ENCODE measurements at places on chromosomes 2 and 18. TPM values are rescaled to one million over a fixed set of nuclear protein-coding genes. Genes with fewer than 3 reads are reported as not detected.

The BOLL gene
- total RNA-seq, result not detected

The C2orf78 gene
- not detected for total RNA-seq

The TMEM182 gene
- total RNA-seq, result 4.0 TPM

DNA sequence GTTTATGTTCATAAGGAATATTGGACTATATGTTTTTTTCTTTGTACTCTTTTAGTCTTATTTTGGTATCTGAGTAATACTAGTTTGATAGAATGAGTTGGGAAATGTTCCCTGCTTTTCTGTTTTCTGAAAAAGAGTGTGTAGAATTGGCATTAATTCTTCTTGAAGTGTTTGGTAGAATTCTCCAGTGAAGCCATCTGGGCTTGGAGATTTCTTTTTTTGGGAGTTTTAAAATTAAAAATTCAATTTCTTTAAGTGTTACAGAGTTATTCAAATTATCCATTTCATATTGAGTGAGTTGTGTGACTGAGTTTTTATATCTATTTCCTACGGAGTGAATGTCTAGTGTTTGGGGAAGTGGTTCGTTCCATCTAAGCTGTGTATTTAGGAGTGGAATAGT is 80.6 kb upstream of the HS6ST1 start:
- DNase-seq, result no peak

- DNase-seq, result no peak
Measured at GRCh38 chr2:173264603-173265366, 89.9 kb upstream of the CDCA7 start.

The ANKRD23 gene
- total RNA-seq, result 1.0 TPM

DNA sequence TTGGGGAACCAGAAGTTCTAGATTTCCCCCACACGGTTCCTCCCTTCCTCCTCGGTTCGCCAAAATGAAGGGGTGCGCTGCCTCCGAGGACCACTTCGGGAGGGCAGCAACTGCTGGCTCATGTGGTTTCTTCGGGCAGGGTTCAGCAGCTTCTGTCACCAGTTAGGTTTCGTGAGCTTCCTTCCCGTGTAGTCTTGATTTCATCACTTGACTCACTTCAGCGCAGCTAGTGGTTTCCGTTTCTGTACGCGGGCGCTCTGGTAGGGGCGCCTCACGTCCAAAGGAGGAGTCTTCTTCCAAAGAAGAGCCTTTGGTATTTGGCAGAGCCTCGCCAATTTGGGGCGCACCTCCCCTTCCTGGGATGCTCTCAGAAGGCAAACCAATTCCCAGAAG is 485 bp upstream of the GALNT3 start:
- DNase-seq, result peak; percentile 46

- DNase-seq, result no peak
Measured at GRCh38 chr2:100242891-100243619, 79.2 kb downstream of the LONRF2 start.

The LONRF2 gene
- not detected for total RNA-seq

DNA sequence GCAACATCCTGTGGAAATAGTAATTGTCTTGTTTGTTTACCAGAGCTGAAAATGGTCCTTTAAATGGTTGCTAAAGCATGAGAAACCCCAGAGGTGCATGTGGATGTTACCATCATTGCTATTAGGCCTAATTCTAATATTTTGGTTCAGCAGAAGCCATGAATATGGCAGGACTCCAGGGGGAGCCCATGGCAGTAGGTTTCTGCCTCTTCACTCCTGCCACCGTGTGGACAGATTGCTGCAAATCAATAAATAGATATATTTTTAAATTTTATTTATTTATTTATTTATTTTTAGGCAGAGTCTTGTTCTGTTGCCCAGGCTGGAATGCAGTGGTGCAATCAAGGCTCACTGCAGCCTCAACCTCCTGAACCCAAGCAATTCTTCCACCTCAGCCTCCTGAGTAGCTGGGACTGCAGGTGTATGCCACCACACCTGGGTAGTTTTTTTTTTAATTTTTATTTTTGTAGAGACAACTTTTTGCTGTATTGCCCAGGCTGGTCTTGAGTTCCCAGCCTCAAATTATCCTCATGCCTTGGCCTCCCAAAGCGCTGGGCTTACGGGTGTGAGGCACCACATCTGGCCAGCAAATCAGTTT is 54.9 kb upstream of the CAPN13 start:
- peak; percentile 59 for DNase-seq

DNA sequence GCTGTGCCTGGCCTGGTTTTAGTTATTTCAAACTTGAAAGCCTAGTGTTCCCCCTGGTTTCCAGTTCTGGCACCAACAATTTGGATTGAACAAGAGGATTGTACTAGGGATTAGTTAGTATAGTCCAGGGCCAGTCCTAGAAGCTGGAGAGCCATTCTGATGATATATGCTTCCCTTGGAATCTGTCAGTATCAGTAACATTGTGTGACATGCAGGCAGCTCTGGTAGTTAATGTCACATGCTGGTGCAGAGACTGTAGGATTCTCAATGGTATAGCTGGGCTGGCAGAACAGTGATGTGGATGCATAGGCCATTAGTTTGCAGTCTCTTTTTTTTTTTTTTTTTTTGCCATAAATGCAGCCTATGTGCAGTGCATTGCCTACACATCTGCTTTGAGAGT is 3.6 kb downstream of the MGAT5 start:
- no peak for DNase-seq

DNA sequence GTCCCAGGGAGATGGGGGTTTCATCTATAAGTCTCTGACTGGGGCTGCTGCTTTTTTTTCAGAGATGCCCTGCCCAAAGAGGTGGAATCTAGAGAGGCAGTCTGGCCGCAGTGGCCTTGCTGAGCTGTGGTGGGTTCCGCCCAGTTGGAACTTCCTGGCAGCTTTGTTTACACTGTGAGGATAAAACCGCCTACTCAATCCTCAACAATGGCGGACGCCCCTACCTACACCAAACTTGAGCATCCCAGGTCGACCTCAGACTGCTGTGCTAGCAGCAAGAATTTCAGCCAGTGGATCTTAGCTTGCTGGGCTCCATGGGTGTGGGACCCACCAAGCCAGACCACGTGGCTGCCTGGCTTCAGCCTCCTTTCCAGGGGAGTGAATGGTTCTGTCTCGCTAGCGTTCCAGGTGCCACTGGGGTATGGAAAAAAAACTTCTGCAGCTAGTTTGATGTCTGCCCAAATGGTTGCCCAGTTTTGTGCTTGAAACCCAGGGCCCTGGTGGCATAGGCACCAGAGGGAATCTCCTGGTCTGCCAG is 152.6 kb upstream of the CYP26B1 start:
- DNase-seq, result no peak

DNA sequence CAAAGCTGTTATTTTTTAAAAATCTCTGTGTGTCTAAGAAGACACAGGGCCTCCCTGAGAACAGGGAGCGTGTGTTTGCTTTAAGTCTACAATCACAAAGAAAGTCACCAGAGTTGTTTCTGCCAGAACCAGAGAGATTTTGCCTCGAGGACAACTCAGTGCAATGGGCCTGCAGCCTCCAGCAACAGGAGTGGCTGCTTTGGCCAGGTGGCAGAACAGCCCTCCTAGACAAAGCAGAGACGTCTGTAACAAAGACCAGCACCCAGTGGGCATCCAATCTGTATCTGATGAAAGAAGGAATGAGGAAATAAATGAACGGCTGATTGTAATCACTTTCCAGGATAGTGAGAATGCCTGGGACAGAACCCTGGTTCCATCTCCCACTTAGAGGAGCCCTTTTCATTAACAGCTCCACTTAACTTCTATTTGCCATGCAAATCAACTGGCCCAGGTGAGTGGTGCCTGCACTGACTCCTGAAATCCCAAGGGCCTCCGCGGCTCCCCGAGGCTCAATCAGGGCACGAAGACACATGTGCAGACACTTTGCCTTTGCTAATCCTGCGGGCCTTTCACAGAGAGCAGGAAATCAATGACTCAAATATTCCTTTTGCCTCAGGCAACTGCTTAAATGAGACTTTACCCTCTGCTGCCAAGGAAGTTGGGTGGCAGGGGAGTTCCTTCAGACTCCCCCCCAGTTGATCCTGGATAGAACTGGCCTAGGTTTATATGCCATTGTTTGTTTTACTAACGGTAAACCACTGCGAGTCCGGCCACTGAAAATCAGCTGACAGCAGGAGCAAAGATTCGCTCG is 146.5 kb downstream of the CABLES1 start:
- DNase-seq, result no peak

DNA sequence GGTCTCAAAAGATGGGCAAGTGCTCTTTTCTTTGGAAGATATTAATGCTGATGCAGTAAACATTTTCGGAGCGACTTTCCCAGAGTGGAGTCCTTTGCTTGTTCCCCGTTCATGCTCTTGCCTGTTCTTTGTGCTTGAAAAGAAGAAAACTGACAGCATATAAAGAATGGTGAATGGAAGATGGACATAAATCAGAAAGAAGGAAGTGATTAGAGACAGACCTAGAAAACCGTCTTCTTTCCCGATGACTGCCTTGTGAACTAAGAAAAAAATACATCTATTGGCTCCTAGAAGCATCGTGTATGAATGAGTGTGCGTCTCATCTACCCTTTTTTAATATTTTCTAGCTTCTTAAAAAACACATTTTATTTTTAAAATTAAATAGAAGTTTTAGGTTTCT is 740.1 kb upstream of the FANCL start:
- DNase-seq, result no peak

- DNase-seq, result peak; percentile 55
Measured at GRCh38 chr18:48540251-48541025, 1.6 kb downstream of the CTIF start.

GRCh38 chr2:75560768-75561565 is at the start of gene EVA1A:
TSS of gene EVA1A (minus strand) at chr2:75560939. CDS start at chr2:75518140, 42,799 bp downstream.
- DNase-seq, result peak; percentile 64

DNA sequence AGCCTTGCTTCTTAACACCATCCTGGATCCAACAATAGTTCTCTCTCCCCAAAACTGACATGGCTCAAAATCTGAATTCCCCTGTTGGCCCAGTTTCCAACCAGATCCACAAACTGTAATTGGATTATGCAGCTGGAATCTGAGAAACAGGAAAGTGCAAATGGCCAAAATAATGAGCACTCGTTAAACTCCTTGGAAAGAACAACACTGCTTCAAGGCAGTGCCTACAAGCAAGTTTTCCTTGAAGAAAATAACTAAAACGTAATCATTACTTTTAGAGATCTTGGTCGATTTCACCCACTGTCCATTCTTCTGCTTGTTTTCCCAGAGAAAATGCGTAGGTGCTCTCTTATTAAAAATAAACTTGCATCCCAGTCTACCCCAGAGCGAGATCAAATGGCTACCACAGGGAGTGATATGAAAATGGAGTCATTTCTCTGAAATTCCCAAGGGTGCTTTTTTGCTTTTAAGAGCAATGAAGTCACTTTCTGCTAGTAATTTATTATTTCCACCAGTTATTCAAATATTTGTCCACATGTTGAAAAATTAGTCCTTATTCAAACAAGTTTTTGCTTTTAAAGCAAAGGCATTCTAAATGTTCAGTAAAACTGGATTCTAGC is 264.2 kb downstream of the C1D start:
- DNase-seq, result no peak

The RGPD3 gene
- 0.11 TPM for total RNA-seq

The SRD5A2 gene
- not detected for total RNA-seq

DNA sequence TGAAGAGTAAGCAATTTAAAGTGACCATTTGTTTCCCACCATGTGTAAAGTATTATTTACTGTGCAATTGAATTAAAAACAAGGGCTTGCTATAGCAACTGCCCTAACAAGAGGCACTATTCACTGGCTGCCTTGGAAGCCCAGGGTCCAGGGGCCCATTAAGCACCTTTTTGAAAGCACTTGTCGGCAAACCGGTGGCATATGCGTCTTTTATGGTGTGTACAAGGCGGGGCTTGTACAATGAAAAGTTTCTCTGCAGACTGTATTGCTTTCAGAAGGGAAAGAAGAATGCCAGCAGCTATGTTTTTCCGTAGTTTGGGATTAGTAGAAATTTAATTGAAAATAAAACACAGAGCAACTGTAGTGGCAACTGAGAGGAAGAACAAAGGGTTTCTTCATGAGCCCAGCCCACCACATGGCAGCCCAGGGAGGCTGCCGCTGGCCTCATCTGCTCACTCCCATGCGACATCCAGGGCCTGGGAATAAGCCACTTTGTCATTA is 279.5 kb upstream of the PARD3B start:
- DNase-seq, result no peak

Data from LHCN-M2 (cell line).